ENCODE measurements at places on chromosomes 12 and 14. TPM values are rescaled to one million over a fixed set of nuclear protein-coding genes. Genes with fewer than 3 reads are reported as not detected.

TMEM63C gene
- total RNA-seq = 0.46 TPM

SLC24A4 gene
- not detected for total RNA-seq

SAMD15 gene
- total RNA-seq = 0.11 TPM

- DNase-seq = no peak
Observed at GRCh38 chr12:125652681-125653080, 587.4 kb downstream of the AACS start.

DNA sequence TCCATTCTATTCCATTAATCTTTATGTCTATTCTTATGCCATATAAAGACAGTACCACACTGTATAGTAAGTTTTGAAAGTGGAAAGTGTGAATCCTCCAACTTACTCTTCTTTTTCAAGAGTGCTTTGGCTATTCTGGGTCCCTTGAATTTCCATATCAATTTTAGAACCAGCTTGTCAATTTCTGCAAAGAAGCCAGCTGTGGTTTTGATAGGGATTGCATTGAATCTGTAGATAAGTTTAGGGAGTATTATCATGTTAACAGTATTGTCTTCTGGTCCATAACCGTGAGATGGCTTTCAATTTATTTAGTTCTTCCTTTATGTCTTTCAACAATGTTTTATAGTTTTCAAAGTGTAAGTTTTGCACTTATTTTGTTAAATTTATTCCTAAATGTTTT lies 34.2 kb upstream of the GCH1 start:
- no peak for DNase-seq

- DNase-seq = no peak
Observed at GRCh38 chr14:33805593-33805992, 145.3 kb downstream of the EGLN3 start.

DNA sequence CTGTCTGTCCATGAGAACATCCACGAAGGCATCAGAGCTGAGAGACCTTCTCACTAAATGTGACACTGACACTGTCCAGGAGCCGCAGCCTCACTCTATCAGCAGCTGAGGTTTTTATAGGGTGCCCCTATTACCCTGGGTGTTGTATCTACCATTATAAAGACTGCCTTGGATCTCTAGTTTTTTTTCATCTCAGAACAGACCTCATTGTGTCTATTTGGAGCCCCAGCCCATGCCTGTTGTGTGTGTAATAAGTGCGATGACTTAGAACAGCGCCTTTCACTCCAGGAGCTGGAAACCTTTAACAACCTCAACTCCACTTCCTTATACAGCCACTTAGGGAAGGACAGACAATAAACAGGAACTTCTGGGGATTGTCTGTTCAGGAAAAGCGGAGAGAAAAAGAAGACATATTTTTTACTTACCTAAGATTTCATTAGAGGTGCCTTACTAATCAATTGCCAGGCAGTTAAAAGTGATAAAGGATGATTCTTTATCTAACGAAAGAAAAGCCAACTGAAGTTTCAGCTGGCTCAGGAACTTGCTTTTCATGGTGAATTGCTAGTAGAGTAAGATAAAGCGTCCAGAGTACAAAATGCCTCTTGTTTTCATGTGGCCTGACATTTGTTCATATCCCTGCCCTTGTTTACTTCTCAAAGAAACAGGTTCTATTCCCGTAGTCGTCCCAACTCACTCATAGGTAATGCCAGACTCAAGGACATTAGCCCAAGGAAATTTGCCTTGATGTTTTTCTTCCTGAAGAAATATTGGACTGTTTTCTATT lies 420.6 kb downstream of the RAD51B start:
- no peak for DNase-seq

- DNase-seq = peak; percentile 79
Observed at GRCh38 chr14:81303258-81303935, 82.6 kb upstream of the GTF2A1 start.

DNA sequence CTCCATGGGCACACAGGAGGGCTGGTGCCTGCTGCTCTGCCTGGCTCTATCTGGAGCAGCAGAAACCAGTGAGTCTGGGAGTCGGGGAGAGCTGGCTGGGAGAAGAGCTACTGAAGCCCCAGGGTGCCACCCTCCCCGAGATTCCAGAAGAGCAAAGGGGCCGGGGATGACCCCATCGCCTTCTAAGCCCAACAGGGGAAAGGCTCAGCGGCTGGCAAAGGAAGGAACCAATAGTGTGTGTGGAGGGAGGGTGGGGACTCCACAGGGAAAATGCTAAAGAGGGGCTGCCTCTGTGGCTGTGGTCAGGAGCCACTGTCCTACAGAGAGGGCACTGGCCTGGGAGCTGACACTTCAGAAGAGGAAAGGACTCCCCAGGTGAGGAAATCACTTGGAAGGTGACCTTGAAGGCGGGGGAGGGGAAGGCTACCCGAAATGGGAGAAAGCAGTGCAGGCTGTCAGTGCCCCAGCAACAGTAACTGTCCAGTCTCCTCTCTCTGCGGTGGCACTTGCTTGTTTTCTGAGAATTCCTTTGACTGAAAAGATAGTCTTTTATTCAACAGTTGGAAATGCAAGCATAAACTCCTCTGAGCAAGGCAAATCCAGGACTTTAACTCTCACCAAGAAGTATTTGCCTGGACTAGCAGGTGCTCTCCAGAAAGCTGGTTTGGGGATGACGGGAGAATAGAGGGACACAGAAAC lies 552 bp downstream of the TAPBPL start:
- DNase-seq = peak; percentile 82

- no peak for DNase-seq
Observed at GRCh38 chr12:27504507-27504906, 19.5 kb upstream of the PPFIBP1 start.

DNA sequence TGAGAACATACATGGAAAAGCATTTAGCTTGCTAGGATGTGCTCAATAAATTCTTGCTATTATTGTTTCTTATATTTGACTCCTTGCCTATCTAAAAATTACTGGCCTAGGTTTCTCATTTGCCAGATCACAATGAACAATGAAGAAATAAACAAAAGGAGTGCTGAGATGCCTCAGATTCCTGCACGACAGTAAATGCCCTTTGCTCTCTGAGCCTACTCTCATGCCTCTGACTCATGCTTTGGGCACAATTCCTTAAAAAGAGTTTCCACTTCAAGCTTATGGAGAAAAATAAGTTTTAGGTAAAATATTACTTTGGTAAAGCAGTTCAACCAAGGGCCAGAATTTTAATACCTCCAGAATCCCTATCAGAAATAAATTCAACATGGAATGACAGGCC lies 30.9 kb downstream of the GRIN2B start:
- DNase-seq = no peak

DNA sequence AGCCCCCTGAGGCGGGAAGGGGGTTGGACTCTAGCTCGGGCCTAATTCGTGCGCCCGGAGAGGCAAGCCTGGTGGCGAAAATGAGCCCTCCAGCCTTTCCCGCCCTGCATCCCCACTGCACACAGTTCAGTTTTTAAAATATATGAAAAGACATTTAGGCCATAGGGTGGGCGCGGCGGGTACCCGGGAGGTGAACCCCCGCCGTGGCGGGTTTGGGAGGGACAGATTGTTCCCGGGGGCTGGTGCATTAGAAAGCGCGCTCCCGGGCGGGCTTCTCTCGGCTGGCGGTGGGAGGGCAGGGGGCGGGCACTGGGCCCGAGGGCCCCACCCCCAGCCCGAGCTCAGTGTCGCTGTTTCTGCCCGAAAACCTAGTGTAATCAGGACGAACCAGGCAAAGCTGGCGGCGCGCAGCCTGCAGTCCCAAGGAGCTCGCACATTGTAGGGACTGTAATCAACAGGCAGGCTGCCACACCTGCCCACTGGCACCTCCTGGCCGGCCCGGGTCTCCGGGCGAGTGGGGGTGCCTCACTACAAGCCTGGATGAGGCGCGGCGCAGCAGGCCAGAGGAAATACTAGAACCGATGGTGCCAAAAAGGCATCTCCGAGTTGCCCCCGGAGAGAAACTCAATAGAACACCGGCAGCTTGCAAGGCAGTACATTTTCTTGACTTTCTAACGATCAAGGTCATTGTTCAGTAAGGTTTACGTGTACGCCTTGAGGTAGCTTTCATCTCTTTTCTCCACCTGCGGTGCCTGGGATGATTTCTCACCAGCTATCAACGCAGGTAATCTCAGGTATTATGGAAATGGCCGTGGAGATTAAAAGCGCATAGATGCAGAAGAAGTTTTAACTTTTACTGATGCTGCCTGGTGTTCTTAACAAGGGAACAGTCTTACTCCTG lies 764 bp upstream of the SPTB start:
- no peak for DNase-seq

DNA sequence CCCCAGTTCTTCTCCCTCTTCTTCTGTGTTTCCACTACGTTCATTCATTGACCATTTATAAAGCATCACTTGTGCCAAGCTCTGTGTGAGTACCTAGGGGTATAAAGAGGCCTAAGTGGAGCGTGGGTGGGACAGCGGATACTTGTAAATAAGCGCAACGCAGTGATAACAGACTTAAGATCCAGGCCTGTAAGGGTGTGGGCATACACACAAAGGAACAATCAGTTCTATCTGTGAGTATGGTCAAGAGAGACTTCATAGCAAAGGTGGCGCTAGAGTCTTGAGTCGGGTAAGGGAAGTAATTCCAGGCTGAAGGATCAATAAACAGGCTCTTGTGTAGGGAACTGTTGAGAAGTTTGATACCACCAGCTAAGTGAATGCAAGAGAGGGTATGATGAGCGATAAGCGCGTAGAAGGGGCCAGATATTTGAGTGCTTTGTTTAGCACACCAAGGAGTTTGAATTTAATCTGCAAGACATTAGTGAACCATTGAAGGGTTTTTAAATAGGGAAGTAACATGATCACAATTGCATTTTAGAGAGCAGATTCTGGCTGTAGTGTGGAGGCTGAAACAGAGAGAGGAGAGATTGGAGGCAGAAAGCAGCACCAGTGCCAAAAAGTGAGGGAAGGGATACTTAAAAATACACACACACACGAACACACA lies 1.0 kb upstream of the GXYLT1 start:
- no peak for DNase-seq

DNA sequence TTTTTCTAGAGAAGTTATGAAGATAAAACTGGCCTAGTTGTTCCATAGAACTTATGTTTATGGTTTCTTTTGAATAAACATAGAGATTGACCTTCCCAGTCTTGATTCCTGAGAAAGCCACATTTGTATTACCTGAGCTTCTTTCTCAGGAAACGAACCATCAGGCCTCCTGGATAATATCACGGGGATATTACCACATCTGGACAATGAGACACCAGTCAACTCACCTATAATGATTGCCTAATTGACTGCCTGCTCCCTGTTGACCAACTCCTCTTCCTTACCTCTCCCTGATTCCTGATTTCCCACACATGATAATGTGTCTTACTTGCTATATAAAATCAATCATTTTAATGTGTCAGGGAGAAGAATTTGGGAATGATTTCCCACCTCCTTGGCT lies 822.7 kb downstream of the LRFN5 start:
- no peak for DNase-seq

DNA sequence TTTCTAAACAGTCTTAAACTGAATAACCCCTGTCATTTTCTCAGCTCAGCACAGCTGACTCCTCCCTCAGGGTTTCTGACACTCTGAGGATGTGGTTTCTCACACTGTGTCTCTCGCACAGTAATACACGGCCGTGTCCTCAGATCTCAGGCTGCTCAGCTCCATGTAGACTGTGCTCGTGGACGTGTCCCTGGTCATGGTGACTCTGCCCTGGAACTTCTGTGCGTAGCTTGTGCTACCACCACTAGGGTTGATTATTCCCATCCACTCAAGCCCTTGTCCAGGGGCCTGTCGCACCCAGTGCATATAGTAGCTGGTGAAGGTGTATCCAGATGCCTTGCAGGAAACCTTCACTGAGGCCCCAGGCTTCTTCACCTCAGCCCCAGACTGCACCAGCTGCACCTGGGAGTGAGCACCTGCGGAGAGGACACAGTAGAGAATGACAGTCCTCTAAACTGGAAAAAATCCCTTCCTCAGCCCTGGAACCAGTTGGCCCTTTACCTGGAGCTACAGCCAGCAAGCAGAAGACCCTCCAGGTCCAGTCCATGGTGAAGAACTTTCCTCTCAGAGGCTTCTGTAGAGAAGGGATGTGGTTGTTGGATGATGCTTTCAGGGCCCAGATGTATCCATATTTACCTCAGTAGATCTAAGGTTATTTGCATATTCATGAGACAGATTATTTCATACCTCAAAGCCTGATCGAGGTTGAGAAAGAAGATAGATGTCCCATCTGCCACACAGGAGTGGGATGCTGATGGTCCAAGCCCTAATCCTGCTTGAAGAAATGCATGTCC lies 984.8 kb downstream of the TMEM121 start:
- no peak for DNase-seq

DNA sequence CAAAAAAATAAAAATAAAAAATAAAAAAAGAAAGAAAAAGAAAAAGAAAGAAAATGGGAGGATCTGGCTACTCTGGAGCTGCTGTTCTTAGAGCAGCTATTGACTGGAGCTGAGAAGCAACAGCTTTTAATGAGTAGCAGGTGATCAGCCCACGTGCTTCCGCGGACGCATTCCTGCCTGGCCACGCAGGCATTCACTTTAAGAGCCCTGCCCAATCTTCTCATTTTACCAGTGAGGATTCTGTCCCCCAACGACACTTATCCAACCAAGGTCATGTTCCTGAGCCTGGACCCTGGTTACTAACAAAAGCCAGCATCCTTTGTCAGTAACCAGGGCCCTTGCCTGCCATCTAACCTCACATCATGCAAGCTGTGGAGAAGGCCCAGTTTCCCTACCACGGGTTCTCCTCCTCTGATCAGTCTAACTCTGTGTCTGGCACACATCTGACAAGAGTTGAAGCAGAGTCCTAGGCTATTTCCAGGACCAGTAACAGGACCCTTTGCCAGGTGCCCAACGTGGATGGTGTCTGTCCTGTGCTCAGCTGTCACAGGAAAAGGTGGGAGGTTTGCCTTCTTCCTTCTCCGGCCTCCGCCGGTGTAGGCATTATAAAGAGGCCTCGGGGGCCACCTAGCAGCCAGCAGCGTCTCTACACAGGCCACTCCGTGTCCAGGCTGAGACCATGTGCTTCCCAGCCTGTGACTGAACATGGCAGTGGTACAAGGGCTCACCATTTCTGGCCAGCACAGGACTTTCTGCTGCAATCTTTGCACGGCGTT lies 60.9 kb upstream of the GPATCH2L start:
- DNase-seq = no peak

GRCh38 chr12:2228535-2228934 lies 175.7 kb downstream of the CACNA1C start:
- peak; percentile 58 for DNase-seq

DNA sequence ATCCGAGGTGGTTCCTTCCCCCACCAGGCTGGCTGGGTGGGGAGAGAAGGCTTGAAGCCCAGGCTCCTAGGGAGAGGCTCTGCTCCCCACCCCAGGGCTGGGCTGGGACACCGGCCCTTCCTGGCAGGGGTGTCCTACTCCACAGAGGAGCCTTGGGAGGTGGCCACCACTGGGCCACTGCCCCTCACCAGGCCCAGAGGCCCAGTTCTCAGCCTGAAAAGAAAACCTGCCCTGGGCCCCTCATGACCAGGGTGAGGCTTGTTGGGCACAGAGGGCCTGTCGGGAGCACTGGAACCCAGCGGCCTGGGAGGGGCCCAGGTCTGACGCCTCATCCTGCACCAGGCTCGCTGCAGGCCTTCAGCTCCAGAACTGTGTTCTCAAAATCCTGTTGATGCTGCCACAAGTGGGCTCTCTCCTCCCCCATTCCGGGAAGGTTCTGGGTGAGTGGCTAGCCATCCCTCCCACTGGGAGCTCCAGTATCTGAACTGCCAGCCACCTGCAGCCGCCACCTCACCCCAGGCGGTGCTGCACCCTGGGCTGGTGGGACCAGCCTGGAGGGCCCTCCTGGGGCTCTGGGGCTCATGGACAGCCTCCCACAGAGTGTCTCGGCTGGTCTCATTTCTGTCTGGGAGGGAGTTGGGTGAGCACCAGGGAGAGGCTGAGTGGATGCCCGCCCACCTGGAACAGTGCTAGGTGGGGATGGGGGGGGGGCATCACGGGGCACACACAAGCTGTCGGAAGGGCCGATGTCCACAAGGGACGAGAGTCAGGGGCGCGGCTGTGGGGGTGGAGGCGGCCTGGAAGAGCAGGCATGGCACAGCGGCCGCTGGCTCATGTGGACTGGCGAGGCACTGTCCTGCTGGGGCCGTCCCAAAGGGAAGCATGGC lies 11.8 kb downstream of the BAG5 start:
- peak; percentile 78 for DNase-seq

Measured in cardiac septum (tissue), 1 donor.